ENCODE measurements at places on chromosomes 12 and 14.

GRCh38 chr14:24784981-24785380 lies 151.0 kb upstream of the GZMB start:
- DNase-seq = no peak

GRCh38 chr12:91496337-91496736 lies 313.7 kb upstream of the DCN start:
- no peak for DNase-seq

DNA sequence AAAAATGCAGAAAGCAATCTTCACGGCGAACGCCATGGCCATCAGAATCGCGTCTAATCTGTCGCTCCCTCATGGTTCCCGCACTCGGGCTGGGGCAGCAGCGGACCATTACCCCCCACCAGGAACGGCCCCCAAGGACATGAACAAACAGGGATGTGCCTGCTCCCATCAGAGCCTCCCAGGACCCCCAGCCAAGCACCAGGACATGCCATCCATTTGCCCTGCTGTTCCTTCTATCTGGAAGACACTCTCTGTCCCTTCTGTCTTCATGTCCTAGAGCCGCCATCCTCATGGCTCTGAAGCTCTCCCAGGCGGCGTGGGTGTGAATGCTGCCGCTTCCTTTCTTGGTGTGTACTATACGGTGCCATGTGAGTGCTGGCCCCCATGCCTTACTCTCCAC lies 371.8 kb downstream of the BCL11B start:
- no peak for DNase-seq

GRCh38 chr14:92774572-92774971 lies 19.5 kb upstream of the GOLGA5 start:
- DNase-seq = no peak

DNA sequence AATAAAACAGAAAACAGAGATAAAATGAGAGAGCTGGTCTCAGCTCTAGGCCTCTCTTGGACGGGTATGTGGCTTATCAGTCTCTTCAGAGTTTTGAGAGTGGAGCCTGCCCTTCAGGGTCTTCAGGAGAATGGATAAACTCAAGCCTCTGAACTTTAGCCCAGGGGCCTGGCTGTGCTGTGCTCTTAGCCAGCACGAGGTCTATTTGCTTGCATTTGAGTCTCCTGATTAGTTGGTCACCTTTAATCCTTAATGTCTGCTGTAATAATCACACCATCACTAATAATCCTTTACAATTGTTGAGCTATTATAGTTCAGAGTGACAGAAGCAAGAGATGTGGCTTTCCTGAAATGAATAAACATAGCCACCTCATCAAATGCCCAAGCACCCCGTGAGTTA lies 24.3 kb downstream of the KRT80 start:
- DNase-seq = no peak

DNA sequence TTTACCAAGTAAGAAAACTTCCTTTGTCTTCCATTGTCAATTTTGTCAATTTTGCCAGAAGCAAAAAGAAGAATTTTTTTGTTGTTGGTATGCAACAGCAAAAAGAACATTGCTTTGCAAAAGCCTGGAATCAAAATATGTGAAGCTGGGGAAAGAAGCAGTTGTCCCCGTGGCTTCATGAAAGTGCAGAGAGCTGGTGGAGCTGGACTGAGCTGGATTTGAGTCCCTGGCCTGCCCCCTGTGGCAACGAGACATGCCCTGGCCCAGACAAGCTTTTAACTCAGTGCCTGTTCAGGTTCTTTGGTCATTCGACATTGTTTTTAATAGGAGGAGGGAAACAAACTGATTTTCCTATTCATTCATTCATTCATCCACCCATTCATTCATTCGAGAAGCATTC lies 70.3 kb downstream of the SLC15A4 start:
- DNase-seq = no peak

GRCh38 chr12:118052324-118053070 lies 8.5 kb downstream of the WSB2 start:
- DNase-seq = no peak

DNA sequence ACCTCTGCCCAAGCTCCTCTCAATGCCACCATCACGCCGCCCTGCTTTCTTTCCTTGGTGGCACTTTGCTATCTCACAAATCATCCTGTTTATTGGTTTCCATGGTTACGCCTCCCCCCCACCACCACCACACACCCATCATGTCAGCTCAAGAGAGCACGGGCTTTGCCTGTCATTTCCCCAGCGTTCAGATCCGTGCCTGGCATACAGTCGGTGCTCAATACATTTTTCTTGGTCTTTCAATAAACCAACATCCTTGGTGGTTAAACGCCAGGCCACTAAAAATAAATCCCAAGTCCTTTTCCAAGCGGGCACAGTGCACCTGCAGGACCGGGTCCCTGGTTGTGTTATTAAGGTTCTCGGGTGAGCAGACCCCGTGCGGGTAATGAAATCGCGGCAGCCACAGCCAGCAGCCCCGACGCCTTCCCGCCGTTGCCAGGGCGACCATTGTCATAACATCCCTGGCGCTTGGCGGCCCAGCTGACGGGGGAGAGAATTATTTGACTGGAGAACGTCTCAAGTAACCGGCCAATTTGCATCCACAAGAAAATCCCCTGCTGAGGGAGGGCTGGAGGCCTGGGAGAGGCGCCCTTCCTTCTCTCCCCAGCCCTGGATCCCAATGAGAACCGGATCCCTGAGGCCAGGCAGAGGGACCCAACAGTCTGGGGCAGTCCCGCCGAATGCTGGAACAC lies 92.9 kb downstream of the KSR2 start:
- DNase-seq = peak; percentile 45

GRCh38 chr12:58570411-58570810 lies 349.9 kb downstream of the LRIG3 start:
- DNase-seq = no peak

DNA sequence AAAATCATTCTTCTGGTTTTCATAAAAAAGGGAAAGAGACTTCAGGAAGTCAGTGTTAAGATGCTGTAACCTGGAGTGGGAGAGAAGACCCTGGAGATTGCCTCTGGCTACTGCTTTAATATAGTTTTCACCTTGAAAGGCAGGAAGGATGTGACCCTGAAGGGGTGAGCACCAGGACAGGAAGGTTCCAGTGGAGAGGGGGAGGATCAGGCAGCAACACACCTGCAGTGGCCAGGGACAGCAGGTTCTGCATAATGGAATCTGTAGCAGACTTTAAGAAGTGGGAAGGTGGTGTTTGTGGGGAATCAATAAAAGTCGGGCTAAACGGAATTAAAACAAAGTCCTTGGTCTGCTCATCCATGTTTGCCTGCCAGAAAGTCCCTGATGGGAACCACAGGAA lies 6.3 kb upstream of the HEATR5A start:
- no peak for DNase-seq

GRCh38 chr14:71682337-71682736 lies 249.9 kb upstream of the RGS6 start:
- no peak for DNase-seq

DNA sequence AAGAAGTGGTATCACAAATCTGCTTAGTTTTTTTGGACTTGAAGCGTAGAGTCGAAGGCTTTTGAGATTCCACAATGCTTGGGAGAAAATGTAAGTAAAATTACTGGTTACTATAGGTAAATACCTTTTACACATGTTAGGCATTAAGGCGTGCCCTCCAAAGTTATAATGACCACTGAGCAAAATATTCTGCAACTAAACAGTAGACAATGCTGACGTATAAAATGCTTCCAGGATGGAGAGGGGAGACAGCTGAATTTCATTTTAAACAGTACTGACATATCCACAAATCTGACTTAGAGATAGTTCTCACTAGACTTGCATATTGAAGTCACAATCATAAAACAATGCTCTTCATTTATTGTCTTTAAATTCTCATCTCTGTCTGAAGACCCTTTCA lies 144.5 kb upstream of the DCN start:
- DNase-seq = no peak

- no peak for DNase-seq
Observed at GRCh38 chr14:33134975-33135374, 196.3 kb downstream of the NPAS3 start.

DNA sequence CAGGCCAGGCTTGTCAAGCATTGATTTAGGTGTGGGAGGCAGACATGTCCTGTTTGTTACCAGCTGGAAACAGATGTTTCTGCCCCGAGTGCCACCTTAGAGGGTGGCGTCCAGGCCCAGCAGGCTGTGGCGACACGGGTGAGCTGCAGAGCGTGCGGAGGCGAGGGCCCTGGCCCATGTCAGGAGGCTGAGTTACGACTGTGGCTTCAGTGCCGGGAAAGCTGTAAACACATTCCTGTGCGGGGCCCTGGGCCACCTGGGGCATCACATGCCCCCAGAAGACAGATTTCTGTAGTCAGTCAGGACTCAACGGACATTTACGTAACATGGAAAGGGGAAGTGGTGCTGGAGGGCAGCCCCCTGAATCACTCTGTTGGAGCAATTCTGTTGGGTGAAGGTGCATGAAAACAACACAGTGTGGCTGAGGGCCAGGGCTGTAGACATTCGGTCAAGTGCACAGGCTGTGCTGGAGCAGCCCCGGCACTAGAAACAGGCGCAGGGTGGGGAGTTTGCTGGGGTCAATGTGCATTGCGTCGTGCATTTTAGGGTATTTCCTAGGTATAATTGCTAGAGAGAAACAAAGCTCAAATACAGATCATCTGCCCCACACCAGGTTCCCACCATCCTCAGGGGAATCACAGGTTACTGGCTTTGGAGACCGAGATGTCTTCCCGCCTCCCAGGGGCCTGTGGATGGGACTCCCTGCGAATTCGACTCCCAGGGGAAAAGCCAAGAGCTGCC lies 291.8 kb downstream of the TMEM121 start:
- DNase-seq = no peak

DNA sequence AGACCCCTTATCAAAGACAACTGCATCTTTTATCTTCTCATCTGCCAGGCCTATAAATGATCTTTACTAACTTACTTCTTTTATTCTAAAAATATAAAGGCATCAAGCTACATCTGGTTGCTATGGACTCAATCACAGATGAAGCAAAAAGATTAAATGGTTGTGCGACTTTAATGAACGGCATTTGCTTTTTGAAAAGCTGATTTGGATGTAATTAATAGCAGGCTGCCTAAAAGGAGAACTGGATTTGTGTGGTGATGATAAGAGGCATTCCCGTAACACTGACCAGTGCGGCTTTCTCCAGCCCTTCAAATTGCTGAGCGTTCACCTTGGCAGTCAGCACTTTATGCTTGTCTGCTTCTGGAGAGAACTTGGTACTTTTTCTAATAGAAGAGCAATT lies 103.8 kb downstream of the ARMH4 start:
- no peak for DNase-seq

GRCh38 chr12:63941879-63942278 lies 97.4 kb downstream of the SRGAP1 start:
- DNase-seq = no peak

GRCh38 chr12:2192231-2192630 lies 139.4 kb downstream of the CACNA1C start:
- DNase-seq = no peak

DNA sequence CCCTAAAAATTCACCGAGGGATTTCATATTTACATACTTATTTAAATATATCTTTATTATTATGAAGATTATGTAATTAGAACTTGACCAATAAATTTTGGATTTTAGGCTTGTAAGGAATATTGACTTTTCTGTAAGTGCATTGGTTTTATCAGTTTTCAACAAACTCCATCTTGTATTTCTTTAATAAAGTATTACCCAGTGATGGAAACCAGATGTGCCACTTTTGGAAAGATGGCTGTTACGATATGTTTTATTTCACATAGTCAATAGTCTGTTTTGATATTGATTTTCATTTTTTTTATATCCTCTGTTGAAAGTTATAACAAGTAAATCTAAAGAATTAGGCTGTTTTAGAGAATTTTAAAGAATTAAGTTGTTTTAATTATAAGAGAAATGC lies 1.8 kb downstream of the MON2 start:
- no peak for DNase-seq

DNA sequence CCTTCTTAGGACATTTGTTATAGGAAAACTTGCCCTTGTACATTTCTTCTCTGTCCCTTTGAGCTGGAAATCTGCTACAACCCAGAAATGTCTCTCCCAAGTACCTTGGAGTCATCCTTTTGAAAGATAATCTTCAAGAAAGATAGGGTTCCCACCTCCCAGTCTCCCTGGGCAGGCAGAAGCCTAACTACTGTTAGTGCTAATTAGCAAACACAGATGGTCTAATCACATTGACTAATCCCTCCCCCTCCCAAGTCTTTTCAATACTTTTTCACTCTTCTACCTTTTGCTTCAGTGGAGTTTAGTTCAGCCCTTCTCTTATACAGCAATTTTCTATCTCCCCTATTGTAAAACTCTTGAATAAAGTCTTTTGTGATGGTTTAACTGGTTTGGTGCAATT lies 129.8 kb upstream of the PPFIA2 start:
- no peak for DNase-seq

- no peak for DNase-seq
Observed at GRCh38 chr14:92819011-92819597, 25.0 kb downstream of the GOLGA5 start.

- peak; percentile 12 for DNase-seq
Observed at GRCh38 chr12:115521771-115522409, 755.6 kb downstream of the MED13L start.

GRCh38 chr12:15155271-15155670 lies 65.9 kb downstream of the RERG start:
- DNase-seq = no peak

- peak; percentile 17 for DNase-seq
Observed at GRCh38 chr12:99130808-99131553, 485.9 kb downstream of the APAF1 start.

GRCh38 chr12:23290627-23291330 lies 658.7 kb downstream of the SOX5 start:
- DNase-seq = no peak

DNA sequence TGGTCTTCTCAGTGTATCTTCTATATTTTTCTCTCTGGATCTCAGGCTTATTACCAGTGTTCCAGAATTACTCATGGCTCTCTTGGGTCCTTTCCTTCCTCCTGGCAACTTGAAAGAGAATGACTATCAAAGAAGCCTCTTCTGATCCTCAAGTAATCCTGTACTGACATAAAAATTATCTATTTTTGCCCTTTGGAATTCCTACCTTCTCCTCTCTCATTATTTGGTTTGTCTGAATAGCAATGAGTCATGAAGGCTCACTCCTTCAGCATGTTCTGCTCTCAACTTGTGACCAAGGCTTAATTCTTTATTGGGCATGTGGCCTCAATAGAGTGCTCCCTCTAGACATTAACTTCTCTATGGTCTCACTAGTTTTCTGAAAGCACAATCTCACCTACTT lies 553.6 kb upstream of the ATP2B1 start:
- DNase-seq = no peak
